M059J (cell line): ENCODE measurements at places on chromosomes 3 and 15. TPM values are rescaled to one million over a fixed set of nuclear protein-coding genes. Genes with fewer than 3 reads are reported as not detected.

The SOX14 gene
- not detected in 2 replicates for total RNA-seq

The PRR20G gene
- total RNA-seq = not detected in 2 replicates

The LAMB2 gene
- total RNA-seq = 229 and 329 TPM in 2 replicates

The CLRN1 gene
- total RNA-seq = not detected in 2 replicates

The PLS1 gene
- 13.9 and 17.1 TPM in 2 replicates for total RNA-seq

The GABRR3 gene
- total RNA-seq = not detected in 2 replicates
